Inflammatory macrophage treated with lipopolysaccharide for 1 hour (primary cell): ENCODE measurements at places on chromosomes 7 and 10.
A peak's percentile ranks its signal among the peaks of the same experiment; 100 is the strongest.

DNA sequence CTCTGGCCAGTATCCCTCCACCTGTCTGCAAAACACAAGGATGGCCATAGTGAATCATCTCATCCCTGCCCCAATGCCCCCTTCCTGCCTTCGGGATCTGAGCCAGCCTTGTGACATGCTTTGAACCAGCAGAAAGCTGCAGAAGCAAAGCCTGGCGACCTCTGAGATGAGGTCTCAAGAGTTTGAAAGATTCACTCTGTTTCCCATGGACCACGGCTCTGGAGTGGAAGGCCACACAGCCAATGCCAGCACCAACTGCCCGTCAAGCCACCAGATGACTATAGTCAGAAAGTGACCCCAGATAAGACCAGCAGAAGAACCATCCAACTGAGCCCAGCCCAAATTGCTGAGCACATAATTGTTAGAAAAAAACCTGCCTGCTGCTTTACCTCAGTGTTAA is 193.9 kb upstream of the PPP2R2D start:
- DNase-seq: no peak

DNA sequence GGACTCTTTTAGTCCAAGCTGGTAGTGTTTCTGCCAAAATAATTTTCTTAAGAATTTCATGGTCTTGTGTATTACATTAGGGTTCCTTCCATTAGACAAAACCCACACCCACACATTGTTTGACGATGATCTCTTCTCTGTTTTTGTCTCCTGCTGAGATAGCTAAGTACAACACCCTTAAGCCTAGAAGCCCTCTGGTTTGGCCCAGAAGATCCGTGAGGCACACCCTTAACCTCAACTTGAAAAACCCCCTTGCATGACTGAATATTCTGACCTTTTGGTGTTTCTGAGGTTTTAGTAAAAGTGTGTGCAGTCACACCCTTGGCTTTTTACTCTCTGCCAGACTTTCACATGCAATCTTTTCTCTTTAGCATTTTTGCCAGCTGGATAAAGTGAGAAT is 29.3 kb upstream of the ERCC6 start:
- DNase-seq: no peak

- DNase-seq: no peak
These were observed 211.2 kb upstream of the PRSS58 start for GRCh38 chr7:142468871-142469665.

DNA sequence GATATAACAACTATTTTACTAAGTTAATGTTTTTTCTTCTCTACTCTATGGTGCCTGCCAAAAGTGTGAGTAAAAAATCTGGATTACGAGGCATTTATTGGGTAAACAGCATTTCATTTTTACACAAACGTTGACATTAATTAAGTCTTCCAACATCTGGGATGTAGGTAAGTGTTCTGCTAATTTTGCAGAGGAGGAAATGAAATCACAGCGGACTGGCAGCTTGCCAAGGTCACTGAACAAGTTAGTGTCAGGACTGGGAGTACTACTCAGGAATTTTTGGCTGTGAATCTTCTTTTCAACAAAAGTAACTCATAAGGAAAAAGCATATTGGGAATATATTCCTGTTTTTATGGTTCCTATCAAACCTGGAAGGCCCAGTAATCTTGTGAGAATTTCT is 612.1 kb upstream of the FZD8 start:
- no peak for DNase-seq

DNA sequence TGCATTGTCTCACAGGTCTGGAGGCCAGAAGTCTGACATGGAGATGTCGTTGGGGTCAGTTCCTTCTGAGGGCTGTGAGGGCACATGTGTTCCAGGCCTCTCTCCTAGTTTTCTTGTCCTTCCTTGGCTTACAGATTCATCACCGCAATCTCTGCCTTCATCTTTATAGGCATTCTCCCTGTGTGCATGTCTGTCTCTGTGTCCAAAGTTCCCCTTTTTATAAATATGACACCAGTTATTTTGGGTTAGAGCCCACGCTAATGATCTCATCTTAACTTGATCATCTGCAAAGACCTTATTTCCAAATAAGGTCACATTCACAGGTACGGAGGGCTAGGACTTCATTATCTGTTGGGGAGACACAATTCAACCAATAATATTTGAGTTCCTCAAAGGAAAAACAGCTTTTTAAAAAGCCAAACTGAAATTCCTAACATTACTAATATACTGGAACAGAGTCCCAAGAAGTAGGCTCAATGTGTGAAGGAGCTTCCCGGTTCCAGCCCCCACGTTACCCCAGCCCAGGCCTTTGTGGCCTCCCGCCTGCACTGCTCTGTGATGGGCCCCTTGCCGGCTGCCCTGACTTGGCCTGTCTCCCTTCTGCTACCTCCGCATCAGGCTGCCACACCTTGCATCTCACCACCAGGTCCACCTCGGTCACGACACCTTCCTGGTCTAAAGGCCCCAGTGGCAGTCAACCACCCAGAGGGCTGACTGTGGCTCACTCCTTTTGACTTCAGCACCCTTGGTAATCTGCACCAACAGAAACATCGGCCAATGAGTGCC is 142.7 kb downstream of the KCNMA1 start:
- peak; percentile 70 for DNase-seq

DNA sequence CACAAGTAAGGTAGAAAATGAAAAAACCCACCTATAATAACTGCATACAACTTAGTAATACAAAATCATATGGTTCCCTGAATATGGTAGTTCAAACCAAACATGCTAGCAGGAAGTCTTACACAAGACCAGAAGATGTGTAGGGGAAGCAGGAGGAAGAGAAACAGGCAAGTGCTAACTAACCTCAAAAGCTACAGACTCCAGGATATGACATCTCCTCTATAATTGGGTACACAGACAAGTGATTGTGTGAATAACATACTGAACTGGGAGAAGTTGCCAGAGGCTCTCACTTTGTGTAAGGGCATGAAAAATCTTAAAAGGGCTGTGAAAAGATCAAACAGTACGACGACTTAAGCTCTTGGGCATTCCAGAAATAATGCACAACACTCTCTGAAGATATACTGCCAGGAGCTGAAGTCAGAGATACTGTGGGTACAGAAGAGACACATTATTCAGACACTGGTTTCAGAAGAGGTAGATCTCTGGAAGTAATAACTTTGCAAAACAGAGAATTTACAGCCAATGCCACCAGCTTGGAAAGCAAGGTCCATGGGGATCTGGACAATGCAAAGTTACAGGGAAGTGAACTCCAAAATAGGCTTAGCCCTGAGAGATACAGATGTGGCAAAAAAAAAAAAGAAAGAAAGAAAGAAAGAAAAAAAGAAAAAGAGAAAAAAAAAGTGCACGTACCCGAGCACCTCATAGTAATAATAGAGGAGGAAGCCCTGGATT is 767.2 kb downstream of the TNS3 start:
- no peak for DNase-seq

DNA sequence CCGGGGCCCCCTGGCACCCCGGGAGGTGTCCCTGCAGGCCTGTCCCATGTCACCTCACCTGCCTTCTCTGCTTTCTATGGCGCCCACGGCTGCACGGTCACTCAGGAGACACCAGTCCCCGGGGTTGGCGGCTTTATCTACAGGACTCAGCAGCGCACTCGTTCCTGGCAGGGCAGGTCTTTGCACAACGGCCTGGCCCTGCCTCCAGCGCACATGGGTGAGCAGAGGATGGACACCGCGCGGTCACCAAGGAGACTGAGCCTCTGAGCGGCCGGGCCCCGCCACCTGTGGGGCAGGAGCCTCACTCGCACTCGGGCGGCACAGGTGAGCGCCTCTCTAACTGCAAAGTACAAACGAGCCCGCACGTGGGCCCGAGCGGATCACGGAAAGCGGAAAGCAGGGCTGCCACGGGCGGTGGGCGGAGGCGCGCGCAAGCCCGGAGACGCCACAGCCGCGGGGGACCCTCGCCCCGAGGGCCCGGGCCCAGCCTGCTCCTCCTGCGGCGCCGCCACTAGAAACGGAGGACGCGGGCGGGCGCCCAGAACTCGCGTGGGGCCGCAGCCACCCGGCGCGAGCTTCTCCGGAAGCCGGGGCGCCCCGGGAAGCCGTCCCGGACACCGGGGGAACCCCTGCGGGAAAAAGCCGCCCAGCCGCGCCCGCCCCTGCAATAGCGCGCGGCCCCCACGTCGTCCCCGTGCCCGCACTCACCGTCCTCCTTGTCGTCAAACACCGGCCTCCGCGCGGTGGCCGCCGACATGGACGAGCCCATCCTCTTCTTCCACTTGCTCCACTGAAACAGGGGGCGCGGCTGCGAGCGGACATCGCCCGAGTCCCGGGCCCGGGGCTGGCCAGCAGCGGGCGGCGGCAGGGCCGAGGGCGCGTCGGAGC is 642 bp downstream of the STK32C start:
- no peak for DNase-seq

DNA sequence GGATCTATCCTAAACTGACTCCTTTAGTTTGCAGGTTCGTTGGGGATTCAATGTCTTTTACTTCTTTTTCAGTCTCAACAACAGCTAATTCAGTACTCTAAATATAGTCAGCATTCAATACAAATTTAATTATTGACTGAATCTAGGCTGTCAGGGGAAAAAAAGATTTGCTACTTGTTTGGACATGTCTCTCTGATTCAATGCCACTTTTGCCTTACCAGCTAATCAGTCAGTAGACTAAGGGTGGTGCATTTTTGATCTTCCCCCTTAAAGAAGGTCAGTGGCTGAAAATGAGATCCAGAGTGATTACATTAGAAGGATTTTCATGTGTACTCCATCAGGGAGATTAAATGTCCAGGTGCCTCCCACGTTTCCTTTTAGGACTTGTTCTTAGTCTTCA is 145.1 kb downstream of the C1GALT1 start:
- DNase-seq: no peak

DNA sequence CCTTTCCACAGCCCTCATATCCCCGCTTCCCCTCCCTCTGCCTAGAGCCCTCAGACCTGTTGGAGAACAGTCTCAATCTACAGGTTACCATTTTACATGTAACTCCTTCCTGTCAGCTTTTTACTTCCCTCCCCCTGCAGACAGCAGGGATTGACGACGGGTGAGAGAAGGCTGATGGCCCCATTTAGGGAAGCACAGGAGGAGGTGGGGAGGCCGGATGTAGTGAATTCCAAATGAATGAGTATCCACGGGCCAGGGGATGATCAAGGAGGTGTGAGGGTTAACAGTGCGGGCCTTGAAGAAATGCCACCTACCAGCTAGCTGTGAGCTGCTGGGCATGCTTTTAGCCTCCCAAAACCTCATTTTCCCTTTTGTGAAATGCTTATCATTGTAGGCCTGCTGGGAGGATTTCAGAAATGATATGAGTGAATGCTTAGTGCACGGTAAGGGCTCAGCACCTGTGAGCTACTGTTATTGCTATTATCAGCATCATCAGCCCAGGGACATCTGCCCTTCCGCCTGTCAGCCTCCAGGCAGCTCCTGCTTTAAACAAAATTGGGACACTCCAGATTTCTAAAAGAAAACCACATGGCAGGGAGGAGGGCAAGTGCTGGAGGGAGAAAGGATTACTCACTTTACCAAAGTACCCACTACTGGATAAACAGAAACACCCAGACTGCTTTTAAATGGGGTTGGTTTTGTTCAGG is 6.5 kb upstream of the NANOS1 start:
- DNase-seq: no peak

DNA sequence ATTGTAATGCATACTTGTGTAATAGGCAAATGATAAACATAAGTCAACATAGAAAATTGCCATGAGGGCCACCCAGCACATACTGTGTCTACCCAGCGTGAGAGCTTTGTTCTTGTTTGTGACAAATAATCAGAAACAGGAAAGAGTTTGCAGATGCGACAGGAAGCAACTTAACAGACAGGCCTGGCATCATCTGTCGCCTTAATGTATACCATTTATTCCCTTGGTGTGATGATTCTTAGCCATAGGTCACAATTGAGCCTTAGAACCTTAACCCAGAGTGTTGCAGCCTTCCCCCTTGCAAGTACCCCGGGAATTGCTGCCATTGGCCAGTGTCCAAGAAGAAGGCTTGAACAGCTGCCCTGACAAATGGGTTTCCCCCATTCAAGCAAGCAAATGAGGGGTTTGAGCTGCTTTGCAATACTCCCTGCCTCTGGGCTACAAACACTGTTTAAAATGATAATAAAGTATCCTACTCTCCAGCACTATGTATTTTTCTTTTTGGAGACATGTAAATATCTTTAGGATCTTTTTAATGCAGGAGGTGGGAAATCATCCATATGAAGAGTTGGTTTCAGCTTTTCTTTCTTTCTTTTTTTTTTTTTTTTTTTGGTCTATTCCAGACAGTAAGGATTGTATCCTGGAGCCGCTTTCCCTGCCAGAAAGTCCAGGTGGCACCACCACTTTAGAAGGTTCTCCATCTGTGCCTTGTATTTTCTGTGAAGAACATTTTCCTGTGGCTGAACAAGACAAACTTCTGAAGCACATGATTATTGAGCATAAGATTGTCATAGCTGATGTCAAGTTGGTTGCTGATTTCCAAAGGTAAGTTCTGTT is 80.0 kb downstream of the ZNF277 start:
- no peak for DNase-seq

- peak; percentile 68 for DNase-seq
These were observed 298.6 kb downstream of the REEP3 start for GRCh38 chr10:63819753-63820329.

GRCh38 chr10:112490545-112490944 is 43.5 kb downstream of the VTI1A start:
- no peak for DNase-seq

DNA sequence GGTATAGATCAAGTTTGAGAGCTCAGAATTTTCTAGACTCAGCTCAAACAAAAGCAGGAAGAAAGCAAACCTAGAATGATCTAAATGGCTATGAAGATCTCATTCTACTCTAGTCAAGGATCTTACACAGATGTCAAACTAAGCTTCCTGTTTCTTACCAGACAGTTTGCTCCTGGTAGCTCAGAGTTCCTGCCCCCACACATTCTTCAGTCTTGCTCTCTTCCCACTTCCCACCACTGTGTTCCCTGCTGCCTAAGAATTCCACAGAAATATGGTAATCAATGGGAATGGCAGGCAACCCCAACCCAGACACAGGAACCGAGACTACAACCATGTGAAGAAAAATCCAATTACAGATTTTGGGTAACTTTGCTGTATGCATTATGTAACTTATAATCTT is 133.4 kb upstream of the PTN start:
- no peak for DNase-seq

DNA sequence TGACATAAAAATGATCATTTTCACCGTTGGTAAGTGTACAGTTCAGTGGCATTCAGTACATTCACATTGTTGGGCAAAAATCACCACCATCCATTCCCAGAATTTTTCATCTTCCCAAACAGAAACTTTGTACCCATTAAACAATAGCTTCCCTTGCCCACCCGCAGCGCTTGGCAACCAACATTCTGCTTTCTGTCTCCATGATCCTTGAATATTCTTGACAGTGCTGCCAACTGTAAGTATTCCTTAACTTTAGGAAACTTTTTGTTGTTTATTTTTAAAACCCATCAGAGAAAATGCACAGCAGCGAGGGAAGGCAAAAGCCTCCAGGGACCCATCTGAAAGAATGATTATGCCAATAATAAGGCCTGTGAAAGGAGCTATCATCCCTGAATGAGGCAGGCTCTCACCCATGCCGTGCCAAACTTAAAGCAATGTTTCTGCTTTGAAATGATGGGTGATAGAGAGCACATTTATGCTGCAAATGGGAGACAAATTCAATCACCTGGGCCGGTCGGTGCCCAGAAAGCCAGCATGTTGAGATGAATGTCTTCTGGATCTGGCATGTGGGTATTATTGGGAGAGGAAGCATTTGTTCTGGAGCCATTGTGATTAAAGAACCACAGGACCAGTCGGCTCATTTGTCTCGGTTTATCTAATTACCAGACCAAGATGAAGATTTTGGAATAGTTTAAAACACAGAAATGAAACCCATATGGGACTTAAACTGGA is 202.1 kb upstream of the NPVF start:
- no peak for DNase-seq
